ENCODE measurements at places on chromosomes 6 and 20.

DNA sequence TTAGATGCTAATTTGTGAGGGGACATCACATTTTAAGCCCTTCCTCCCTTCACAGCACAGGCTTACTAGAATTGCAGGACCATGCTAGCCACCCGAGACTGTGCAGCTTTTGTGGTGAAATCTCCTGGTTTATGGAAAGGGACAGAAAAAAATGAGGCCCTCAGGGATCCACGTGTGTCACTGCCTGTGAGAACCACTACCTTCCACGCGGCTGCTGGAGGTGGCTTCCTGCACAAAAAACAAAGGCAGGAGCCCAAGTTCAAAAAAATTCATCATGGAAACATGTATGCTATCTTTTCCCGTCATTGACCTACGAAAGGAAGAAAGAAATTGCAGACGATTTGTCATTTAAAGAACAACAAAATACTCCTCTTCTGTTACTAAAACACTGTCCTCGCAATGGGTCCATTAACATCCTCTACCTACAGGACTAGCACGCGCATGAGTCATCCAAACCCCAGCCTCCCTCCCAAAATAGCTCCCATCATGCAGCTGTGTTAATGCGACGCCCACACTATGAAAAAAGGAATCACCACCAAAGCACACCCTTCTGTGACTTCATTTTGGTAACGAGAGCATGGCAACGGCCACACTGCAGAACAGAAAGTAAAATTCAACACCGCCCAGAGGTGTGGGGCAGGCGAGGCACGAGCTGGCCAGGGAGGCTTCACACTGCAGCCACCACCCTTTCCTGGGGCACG is 45.7 kb downstream of the RAMACL start:
- DNase-seq: no peak

DNA sequence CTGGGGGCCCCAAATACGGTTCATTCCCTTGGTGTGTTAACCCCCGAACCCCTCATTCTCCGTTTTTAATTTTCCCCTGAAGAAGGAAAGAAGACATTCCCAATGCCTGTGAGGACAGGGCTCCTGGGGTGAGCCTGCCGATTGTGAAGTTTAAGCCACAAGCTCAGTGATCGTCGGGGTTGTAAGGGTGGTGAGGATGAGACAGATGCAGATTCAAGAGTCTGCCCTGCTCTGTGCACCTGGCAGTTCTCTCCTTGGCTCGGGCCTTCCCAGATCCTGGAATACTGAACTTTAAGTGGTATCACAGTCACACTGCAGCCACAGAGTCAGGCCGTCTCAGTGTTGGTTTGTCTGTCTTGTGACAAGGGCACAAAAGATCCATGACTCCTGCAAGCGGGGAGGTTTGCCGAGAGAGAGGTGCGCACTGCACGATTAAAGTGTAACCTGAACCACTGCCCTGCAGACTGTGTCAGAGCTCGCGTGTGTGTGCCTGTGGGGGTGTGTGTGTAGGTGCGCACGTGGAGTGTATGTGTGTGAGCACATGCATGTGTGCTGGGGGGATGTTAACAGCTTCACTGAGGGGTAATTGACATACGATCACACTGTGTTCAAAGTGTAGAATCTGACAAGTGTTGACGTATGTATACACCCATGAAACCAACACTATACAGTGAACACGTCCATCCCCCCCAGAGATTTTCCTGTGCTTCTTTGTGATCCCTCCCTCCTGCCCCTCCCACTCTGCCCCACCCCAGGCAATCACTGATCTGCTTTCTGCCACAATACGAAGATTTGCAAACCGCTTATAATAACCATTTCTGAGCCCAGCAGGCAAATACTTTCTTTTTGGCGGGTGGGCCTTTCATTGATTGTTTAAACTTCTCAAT is 38.9 kb downstream of the RPP40 start:
- DNase-seq: no peak

DNA sequence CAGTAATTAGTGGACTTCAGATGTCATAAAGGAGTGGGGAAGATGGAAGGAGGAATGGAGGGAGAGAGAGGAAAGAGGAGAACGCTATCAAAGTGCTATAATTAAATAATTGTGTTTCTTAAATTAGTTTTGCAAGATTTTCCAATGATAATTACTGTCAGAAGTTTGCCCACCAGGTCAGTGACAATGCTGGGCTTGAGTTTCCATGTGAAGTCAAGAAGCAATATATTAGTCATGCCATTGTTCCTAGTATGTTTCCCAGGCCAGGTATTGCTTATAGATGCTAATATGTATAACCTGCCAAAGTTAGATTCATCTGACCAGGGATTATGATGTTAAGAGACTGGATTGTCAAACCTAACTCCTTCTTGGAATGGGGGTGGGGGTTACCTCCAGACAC is 131.9 kb downstream of the GJA10 start:
- no peak for DNase-seq

- DNase-seq: no peak
These were observed 27.9 kb upstream of the SIRPG start for GRCh38 chr20:1685304-1686052.

GRCh38 chr20:14896569-14896968 is 559.2 kb upstream of the FLRT3 start:
- DNase-seq: no peak

- DNase-seq: no peak
These were observed 118.1 kb downstream of the SYNDIG1 start for GRCh38 chr20:24587384-24588046.

Measured in RCC 7860 (cell line).